Esophagus squamous epithelium (tissue), 5 donors: ENCODE measurements at places on chromosomes 7 and 10.
A peak's percentile ranks its signal among the peaks of the same experiment; 100 is the strongest.

GRCh38 chr10:73965890-73966768 lies 31.8 kb upstream of the VCL start:
- no peak for DNase-seq

DNA sequence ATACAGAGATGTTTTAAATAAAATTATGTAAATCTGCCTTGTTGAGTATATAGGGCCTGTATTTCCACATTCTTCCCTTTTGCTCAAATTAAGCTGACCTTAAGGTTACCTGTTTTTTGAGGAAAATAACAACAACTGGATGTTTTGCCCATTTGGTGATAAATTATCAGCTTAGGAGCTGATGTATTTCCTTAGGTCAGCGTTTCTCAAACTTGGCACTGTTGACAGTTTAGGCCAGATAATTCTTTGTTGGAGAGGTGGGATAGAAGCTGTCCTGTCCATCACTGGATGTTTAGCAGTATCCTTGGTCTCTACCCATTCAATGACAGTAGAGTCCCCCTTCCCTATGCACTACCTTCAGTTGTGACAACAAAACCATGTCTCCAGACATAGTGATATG lies 7.2 kb downstream of the GSTO2 start:
- DNase-seq = no peak

- DNase-seq = no peak
Observed at GRCh38 chr7:42494736-42495135, 257.7 kb upstream of the GLI3 start.

DNA sequence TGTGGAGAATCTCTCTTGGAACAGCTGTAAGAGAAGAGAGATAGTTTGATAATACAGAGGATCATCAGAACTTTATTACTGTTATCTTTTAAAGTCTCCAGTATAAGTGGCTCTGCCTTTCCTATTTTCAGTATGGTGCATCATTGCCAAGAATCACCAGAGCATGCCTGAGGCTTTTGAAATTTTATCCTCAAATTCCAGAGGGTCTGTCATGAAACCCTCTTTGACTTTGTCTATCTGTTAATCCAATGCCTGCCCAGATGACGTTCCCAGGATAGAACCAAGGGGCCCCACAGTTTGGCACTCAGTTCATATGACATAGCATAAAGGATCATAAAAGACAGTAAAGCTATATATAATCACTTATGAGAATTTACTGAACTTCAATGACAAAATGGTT lies 35.3 kb upstream of the SEMA3C start:
- DNase-seq = no peak

- DNase-seq = no peak
Observed at GRCh38 chr10:77350134-77350533, 287.5 kb downstream of the KCNMA1 start.

- no peak for DNase-seq
Observed at GRCh38 chr10:51654918-51655317, 44.5 kb downstream of the CSTF2T start.

DNA sequence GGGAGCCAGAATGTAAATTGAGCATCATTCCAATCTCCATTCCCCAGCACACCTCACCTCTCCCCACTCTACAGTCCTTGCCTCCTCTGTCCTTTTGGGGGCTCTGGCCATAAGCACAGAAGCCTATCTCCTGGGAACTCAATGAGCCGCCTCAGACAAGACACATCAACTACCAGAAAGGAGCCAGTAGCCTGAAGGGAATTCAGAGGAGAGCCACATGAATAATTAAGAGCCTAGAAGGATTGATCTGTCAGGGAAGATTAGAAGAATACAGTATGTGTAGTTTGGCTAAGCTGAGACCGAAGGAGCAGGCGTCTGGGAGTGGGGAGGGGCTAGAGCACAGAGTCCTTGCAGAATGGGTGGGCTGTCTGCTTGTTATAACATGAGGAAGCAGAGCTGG lies 31.2 kb downstream of the FRMD4A start:
- DNase-seq = no peak

GRCh38 chr10:66926841-66927240 lies 1.0 kb downstream of the LRRTM3 start:
- no peak for DNase-seq

DNA sequence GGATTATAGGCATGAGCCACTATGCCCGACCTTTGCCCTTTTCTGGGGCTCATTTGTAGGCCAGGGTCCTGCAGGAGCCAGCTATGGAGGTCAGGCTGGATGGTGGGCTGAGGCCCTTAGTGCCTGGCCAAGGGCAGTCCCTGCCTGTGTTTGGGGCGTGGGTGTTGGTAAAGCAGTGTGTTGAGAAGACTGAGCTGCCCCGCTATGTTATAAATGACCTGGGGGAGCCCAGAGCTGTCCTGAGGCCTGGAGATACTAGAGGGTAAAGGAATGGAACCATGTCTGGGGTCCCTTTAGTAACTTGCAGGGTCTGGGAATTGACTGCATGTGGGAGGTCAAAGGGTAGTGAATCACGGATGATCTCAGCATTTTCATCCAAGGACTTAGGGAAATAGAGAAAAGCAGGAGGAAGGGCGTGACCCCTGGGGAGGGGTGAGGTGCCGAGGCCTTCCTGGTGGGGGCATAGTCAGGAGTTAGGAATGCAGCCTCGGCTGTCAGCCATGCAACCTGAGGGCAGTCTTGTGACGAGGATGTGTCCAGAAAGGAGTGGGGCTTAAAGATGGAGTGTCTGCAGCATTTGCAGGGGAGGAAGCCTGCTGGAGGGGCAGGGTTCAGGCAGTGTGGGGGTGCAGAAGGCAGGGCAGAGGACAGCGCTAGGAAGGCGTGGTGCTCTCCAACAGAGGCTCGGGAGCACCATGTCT lies 31.5 kb downstream of the TMEM248 start:
- DNase-seq = no peak

DNA sequence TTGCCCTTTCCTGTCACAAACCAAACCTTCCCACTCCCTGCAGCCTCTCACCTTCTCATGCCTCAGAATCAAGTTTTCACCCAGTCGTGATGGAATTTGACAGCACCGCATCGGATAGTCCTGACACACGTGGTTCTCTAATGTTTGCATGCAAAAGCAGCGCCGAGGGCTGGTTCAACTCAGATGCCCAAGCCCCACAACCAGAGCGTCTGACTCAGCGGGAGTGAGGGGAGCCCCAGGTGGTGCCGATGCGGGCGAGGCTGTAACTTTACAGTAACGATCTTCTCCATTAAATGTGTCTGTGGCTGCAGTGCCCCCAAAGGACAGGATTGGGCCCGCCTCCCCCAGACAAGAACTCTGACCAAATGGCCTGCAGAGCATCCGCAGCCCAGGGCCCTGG lies 284.5 kb downstream of the CELF2 start:
- DNase-seq = no peak

DNA sequence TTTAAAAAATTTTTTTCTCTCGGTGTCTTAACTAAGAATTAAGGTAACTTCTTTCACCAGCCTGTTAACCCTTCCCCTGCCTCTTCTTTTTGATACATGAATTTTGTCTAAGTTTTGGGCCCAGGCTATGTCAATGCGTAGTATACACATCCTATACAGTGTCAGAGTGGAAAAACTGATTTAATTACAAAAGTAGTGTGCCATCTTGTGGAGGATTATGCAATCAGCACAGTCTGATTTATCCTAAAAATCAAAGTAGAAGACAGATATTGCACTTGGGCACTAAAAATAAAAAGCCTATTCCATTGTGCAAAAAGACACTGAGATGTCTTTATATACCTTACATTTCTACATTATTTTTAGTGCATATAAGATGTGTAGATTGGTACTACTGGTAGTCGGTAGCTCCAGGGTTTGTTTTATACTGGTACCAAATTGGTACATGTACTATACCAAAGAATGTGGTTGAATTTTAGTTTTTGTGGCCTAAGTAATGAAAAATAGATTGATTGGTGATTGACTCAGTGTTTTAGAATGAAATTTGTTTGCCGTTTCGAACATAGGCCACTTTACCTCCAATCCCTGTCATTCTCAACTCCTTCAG lies 96.6 kb downstream of the MKLN1 start:
- DNase-seq = no peak

DNA sequence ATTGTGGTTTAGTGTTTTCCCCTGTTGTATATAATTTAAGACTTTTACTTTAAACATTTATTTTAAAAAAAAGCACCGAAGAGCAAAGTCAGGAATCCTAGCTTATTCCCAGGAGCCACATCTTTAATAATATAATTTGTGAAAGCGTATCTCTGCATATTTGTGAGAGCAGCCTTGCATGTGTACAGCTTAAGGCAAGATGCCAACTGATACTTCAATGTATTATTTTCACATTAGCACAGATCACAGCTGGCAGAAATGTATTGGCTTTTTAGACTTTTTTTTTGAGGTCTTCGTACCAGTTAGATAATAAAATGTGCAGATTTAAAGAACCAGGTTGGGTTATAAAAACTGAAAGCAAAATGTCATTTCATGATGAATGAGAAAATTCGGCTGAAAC lies 845.7 kb upstream of the POT1 start:
- DNase-seq = no peak

GRCh38 chr10:114328441-114328812 lies 75.9 kb downstream of the AFAP1L2 start:
- no peak for DNase-seq

- DNase-seq = no peak
Observed at GRCh38 chr10:129809431-129809830, 154.6 kb downstream of the EBF3 start.

DNA sequence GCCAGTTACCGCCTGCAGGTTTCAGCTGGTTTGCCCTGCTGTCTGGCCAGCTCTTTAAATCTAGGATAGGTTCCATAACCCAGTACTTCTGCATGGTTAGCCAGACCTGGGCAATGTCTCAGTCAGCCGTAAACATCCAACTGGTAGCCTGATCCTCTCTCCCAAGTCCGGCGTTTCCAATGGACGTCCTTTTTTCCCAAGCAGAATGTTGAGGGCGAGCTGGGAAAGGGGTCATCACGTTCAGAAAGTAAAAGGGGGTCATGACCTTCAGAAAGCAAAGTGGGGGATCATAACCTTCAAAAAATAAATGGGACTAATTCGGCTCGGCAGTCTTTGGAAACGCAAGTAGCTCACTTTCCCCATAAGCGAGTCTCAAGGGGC lies 430 bp downstream of the PON3 start:
- DNase-seq = no peak

DNA sequence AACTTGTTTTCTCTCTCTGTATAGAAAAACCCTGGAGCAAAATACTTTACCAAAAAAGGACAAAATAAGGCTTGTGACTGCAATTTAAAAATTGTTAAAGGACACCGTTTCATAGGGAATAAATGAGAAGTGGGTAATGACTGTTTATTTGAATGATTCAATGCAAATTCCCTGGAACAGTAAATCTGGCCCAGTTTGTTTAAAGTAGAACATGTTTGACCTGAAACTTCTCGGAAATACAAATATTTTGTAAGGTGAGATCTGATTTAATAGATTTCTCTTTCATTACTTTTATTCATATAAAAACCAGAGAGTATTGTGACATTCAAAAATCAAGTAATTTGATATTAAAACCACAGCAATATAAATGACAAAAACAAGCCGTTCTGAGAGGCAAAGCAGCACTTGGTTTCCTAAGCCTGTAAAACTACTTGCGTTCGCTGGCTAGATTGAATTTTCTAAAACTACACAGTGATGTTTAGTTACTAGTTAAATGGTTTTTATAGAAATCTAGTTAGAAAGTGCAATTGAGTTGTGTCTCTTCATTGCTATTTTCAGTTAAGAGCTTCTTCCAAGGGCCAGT lies 76.8 kb upstream of the PITRM1 start:
- no peak for DNase-seq

DNA sequence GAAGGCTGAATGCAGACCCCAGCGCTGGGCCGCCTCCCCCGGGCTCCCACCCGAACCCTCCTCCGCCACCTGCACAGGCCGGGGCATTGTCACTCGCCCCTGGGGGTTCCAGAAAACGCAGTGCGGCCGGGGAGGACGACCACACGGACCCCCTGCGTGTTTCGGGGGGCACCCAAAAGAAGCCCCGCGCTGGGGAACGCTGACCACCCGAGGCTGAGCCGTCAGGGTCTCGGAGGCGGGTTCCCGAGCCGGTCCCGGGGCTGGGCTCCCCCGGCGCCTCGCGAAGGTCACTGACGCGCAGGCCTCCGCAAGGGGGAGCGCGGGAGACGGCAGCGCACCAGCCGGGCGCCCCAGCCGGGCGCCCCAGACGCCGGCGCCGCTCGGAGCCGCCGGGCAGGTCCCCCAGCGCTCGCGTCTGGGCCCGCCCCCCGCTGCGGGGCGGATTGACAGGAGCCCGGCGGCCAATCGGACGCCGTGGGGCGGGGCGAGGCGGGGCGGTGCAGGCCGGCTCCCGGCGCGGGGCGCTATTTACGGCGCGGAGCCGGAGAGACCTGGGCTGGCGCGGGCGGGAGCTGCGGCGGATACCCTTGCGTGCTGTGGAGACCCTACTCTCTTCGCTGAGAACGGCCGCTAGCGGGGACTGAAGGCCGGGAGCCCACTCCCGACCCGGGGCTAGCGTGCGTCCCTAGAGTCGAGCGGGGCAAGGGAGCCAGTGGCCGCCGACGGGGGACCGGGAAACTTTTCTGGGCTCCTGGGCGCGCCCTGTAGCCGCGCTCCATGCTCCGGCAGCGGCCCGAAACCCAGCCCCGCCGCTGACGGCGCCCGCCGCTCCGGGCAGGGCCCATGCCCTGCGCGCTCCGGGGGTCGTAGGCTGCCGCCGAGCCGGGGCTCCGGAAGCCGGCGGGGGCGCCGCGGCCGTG lies at the start of gene BAMBI:
TSS of gene BAMBI (plus strand) at position 554 of the 920 bp plus-strand sequence. CDS start 377 bp downstream, outside the sequence.
- DNase-seq = peak; percentile 42

- no peak for DNase-seq
Observed at GRCh38 chr10:67943917-67944316, 59.5 kb downstream of the SIRT1 start.

GRCh38 chr10:77289790-77290189 lies 347.8 kb downstream of the KCNMA1 start:
- no peak for DNase-seq

GRCh38 chr7:32221056-32221455 lies 150.8 kb upstream of the PDE1C start:
- no peak for DNase-seq

GRCh38 chr10:125023255-125023654 lies 81.3 kb downstream of the ZRANB1 start:
- DNase-seq = no peak

DNA sequence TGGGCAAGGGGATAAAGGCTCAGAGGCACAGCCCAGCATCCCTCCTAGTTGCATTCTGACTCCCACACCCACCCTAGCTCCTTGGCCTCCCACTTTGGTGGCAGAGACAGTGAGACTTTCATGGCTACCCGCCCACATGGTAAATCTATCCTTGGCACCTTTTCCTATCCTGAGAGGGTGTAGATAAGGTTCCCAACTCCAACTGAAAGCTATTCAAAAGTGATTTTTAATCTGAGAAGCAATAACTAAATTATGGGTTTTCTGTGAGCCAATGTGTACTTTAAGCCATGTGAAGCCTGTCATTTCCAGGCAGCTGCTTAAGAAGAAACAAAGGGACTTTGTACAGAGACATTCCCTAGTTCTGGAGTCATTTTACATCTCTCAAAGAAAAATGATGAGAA lies 9.1 kb downstream of the LAMB1 start:
- no peak for DNase-seq
